ENCODE measurements at places on chromosomes 12 and 14.

DNA sequence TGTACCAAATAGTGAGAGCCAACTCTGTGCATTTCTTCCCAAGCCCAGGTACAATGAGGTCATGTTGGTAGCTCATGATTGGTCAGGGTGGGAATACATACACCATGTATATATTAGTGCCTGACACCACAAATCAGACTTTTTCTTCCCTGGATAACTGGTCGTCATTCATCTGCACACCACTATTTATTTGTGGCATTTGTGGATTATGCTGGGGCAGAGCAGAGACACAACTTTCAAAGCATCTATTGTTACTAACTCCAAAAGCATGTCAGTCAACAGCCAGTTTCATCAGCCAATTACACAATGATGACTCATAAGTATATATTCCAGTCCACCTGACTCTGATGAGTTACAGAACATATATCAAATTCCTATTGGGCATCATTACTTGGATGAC is 181.7 kb downstream of the ADAMTS20 start:
- no peak for DNase-seq

GRCh38 chr14:103207388-103208072 is 84.3 kb downstream of the TNFAIP2 start:
- DNase-seq, result no peak

DNA sequence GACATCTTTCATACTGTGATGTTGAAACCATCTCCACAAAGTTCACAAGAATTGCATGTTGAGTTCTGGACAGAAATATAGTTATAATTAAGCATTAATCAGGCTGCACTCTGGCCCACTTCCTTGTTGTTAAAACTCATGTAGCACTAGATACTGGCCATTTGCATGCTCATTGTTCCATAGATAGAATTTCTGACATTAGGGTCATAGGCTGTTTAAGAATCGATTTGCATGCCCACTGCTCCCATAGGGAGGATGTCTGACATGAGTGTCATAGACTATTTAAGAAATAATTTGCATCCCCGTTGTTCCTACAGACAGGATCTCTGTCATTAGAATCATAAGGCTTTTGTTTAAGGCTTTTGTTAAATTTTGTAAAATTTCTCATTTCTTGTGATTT is 50.2 kb downstream of the MYF5 start:
- DNase-seq, result no peak

DNA sequence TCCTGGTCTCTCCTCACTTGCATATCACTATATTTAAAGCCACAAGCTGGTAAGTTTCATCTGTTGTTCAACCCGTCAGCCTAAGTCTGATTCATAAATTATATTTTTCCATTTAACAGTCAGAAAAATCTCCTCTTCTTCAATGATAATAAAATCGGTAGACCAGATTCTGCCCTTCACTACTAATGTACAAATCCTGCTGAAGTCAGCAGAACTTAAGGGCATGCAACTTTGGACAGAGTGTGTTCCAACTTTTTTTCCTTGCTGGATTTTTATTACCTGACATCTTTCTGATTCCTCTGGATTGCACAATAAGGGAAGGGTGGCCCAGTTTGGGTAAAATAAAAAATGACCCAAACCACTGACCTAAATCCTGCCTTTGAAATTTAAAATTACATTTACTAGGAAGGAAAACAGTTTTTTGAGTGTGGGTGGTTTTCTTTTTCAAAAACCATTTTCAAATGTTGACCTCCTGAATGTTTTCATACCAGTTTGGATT is 125.4 kb upstream of the DIO2 start:
- no peak for DNase-seq

- DNase-seq, result no peak
Measured at GRCh38 chr14:25042362-25043299, 7.3 kb downstream of the STXBP6 start.

DNA sequence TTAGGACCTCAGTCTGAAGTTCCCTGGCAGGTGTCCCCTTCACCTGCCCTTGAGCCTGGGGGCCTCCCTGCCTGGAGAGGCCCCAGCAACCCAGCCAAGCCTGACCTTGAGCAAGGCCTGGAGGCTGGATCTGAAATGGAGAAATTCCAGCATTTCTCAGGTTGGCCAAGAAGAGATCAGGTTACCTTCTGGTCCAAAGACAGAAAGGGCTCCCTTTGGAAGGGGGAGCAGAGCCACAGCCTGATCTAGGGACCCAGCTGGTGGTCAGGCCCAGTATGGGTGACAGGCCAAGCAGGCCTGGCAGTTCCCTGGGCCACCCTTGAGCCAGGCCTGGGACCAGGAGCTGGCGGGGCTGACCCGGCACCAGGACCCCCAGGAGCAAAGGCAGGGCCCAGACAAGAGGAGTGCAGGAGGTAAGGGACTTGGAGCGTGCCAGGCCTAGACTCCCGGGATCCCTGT is 82.8 kb downstream of the TNFAIP2 start:
- no peak for DNase-seq

- no peak for DNase-seq
Measured at GRCh38 chr12:126033751-126034150, 968.5 kb downstream of the AACS start.

DNA sequence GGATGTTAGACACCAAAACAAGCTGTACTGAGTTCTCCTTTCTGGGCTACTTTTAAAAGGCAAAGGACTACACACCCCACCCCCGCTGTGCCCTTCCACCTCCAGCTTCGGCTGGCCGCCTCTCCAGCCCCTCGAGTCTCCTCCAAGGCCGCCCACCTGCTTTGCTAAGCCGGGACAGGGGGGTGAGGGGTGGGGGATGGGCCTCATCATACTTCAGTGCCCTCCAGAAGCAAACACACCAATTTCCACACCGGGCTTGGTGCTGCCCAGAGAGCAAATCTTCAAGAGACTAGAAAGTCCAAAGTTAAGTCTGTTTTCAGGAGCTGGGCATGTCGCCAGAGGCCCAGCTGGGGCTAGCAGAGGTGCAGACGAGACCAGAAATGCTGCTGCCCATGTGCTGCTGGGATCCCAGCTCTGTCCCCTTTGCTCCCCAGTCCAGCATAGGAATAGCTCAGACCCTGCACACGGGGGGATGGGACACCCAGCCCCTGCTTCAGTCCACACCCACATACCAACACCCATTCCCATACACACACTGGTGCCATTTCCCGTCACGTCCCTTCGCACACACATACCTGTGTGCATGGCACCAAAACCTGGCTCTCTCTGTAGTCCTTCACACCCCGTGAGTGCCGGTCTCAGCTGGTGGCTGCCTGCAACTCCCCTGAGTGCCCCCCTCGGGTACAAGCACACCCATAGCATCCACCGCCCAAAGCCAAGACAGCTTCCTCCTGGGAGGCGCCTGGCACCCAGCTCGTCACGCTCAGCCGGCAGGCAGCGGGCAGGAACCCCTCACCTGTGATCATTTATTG is 1.0 kb downstream of the SLC6A12 start:
- DNase-seq, result no peak

- DNase-seq, result no peak
Measured at GRCh38 chr14:102095871-102096568, 9.2 kb upstream of the HSP90AA1 start.

- DNase-seq, result peak; percentile 7
Measured at GRCh38 chr12:62934799-62935674, at the start of gene PPM1H. Gene PPM1H (minus strand): TSS chr12:62935150. CDS start chr12:62934736, 414 bp downstream.

DNA sequence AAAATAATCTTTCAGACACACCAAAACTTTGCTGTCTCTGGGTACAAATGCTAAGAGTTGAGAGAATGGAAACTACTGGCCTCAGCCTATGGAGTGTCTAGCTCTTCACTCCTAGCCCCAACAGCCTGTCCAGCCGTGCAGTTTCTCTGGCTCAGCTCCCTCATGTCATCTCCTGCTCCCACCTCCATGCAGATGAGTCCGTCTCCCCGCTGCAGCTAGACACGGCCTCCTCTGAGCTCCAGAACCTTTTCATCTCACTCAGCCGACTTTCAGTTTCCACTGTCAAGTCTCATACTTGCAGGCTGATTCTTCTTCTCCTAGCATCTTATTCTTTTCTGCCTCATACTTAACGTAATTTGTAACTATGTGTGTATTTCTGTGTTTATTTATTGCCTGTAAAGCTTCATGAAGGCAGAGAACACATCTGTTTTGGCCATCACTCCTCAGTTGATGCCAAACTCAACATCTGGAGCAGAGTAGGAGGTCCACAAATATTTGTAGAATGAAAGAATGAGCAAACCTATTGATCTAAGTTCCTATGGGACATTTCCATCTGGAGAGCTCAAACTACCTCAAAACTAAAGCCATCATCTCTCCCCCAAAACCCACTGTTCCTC is 139.8 kb upstream of the PWP1 start:
- DNase-seq, result no peak

- no peak for DNase-seq
Measured at GRCh38 chr14:76396714-76397187, 20.8 kb downstream of the ESRRB start.

DNA sequence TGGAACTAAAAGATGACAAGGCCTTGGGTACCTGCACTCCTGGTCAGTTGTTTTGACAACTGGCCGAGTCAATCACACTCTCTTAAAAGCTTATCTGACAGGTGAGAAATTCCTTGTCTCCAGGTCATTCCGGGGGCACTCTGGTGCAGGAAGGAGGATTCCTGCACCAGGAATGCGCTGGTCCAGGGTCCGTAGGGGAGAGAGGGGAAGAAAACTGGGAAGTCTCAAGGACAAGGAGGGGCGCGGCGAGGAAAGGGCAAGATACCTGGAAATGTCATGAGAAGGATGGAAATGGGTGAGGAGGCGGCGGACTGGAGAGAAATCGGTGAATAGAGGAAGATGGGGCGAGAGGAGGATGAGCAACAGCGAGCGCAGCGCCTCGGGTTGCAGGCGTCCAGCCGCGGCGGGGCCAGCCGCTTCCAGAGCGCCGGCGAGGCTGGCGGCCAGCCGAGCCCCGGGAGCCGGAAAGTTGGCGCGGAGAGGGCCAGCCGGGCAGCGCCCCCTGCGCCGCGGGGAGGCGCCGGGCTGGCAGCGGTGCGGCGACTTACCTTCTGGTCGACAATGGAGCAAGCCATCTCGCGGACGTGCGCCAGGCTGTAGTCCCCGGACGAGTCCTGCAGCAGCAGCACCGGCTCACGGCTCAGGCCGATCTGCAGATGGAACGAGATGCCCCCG is 809 bp downstream of the PRKD1 start:
- no peak for DNase-seq

DNA sequence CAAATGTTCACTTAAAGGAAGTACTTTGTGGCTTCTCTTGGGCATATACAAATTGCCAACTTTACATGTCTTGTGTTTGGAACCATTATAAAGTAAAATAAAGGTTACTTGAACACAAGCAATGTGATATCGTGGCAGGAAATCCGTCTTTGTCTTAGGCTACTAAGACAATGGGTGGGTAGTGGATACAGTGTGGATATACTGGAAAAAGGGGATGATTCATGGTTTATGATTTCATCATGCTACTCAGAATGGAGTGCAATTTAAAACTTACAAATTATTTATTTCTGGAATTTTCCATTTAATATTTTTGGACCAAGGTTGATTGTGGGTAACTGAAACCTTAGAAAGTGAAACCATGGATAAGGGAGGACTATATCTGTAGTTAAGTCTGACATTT is 48.4 kb downstream of the MYRFL start:
- DNase-seq, result no peak

GRCh38 chr12:63814146-63814772 is 30.2 kb upstream of the SRGAP1 start:
- DNase-seq, result no peak

DNA sequence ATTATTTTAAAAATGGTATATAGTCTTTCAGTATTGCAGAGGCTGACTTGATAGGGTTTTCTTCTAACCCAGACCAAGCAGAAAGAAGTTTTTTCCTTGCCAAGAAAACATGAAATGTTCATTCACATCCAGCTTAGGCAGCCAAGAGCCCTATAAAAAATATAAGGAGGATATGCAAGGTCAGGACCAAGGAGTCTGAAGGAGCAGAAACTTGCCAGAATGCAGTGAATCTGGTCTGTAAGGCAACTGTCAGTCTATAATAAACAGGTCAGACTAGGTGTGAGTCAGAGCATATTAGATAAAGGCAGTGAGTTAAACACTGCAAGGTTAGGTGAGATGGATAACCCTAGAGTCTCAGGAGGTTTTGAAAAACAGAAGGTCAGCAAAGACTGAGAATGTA is 645.5 kb downstream of the C12orf50 start:
- DNase-seq, result no peak

DNA sequence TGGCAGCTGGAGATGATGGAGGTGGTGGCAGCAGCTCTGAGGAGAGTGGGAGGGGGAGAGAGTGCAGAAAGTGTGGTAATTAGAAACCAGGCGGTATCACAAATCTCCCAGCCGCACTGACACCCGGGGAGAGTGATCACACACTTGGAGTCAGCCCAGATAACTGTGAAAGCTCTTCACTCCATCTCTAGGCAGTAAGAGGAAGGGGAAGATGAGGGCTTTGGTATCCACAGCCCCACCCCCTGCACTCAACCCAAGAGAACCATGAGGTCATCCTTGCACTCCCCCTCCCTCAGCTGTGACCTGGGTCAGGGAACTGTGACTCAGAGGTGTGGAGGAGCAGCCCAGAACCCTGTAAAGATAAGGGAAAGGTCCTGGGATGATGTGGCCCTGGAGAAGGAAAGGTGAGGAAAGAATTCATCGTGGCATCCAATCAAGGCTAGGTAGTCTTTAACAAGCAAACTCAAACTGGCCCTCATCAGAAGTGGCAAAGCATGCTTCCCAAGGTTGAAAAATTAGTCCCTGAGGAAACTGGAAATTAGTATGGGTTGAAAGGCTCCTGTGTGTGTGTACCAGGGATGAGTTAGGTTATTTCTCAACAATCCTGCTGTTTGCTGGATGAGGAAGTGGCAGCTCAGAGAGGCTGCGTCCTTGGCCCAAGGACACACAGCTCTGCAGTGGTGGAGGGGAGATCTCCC is 111.0 kb upstream of the LHX5 start:
- no peak for DNase-seq

- no peak for DNase-seq
Measured at GRCh38 chr12:124647316-124647715, 79.9 kb upstream of the NCOR2 start.

DNA sequence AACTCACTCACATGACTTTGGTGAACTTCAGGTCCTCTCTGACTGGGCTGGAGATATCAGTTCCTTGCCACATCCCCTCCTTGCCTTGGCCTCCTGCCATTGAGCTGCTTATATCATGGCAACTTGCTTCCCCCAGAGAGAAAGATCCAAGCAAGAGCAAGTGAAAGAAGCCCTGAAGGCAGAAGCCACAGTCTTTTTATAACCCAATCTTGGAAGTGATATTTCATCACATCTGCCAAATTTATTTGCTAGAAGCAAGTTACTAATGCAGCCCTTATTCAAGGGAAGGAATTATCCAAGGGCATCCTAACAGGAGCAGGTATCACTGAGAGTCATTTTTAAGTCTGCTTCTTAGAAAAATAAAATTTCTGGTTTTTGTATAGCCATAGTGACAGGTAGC is 127.8 kb downstream of the SLC38A4 start:
- no peak for DNase-seq

- DNase-seq, result no peak
Measured at GRCh38 chr12:63040526-63041220, 105.7 kb upstream of the PPM1H start.

- DNase-seq, result peak; percentile 60
Measured at GRCh38 chr12:130747867-130748740, 32.0 kb upstream of the RIMBP2 start.

- no peak for DNase-seq
Measured at GRCh38 chr14:88281447-88281846, 41.6 kb downstream of the KCNK10 start.

Data from CD4-positive, alpha-beta T cell treated with Interleukin-10 for 1 hour (primary cell).